Activated CD4-positive, alpha-beta T cell treated with anti-CD3 and anti-CD28 coated beads, Interleukin-2, amount 50 U/mL, for 24 hours (primary cell): ENCODE measurements at places on chromosomes 1 and 21.

DNA sequence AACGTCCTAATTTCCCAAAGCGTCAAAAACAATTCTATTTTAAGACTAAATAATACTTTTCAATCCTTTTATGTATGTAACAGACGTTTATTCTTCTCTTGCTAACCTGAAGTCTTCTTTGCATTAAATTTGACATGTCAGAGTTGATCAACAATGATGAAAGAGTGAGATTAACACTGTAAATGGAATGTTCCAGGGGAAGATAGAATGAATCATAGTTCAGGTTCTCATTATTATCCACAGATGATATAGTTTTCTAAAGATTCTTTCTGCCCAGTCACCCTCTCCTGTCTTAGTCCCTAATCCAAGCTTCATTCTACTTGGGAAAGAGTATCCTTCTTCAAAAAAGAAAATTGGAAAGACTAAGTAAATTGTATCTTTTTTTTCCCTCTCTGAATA is 38.9 kb downstream of the SDCCAG8 start:
- no peak for DNase-seq

- DNase-seq, result no peak
These were observed 3.2 kb upstream of the NPL start for GRCh38 chr1:182786223-182786994.

- no peak for DNase-seq
These were observed 17.8 kb upstream of the SSX2IP start for GRCh38 chr1:84708031-84708430.

- no peak for DNase-seq
These were observed 74.1 kb downstream of the GADD45A start for GRCh38 chr1:67759066-67759465.

DNA sequence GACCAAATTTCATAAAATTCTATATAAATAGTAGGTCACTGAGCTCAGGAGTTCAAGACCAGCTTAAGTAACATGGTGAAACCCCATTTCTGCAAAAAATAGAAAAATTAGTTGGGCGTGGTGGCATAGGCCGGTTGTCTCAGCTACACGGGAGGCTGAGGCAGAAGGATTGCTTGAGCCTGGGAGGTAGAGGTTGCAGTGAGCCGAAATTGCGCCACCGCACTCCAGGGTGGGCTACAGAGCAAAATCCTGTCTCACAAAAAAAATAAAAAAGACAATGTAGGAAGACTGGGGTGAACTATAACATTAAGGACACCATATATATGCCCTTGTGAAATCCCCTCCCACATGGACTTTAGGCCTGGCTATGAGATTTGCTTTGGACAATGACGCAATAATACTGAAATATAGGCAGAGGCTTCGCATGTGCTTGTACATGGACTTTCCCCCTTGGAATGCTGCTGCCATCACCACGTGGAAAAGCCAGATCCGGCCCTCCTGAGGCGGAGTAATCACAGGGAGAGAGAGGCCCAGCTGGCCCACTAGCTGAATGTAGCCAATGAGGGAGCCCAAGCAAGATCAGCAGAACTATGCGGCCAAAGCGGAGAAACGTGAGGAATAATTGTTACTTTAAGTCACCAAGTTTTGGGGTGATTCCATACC is 13.1 kb upstream of the USP1 start:
- no peak for DNase-seq

- DNase-seq, result no peak
These were observed 10.6 kb downstream of the RGSL1 start for GRCh38 chr1:182460550-182460951.

DNA sequence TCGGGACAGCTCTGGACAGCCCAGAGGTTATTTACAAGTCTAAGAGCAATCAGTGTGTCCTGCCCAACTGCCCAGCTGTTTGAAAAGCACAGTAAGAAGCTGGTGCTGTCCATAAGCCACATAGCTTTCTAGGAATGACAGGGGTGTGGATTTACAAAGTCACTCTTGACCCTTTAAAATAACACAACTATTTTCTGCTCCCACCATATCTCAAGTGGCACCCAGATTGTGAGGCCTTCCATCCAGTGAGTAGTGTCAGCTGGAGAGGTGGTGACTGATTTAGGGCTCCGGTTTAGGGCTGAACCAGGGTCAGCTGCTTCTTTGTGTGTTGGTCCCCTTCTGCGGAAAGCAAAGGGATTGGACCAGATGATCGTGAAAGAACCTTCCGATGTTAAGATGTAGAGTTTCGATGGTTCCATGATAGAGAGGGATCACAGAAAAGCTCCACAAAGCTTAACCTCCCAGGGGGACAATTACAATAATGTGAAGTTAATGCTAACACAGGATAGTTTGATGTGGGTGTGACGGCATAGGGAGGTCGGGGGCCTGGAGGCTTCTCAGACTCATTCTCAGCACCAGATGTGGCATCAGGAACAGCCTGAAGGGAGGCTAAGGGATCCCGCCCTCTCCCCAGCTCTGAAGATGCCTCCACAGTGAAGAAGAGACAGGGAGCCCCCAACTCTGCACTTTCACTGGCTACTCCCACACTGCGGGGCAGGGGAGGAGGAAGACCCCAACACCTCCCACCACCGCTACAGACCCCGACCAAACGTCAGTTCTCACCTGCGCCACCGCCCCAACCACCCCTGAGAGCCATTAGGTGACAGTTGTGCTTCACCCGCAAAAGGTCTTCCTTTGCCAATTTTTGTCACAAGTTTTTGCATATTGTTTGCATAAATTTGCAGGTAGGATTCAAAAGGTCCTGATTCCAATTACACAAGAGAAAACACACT is 40.6 kb downstream of the LRRC3 start:
- no peak for DNase-seq

DNA sequence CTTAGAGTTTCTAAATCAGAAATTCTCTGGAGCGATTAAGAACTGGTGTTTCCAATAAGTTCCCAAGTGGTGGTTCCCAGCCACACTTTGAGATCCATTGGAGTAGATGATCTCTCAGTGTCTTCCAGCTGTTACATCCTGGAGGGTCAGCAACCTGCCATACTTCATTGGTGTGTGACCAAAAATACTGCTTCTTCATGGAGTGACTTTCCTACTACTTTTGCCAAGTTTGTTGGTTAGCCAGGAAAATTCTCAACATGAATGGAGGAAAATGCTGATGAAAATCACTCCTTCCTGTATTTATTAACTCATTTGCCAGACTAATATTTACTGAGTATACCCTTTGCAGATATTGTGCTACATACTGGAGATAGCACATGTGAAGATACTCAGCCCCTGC is 186.1 kb downstream of the FGGY start:
- DNase-seq, result no peak

GRCh38 chr1:93007941-93008577 is 46.8 kb upstream of the DIPK1A start:
- no peak for DNase-seq

DNA sequence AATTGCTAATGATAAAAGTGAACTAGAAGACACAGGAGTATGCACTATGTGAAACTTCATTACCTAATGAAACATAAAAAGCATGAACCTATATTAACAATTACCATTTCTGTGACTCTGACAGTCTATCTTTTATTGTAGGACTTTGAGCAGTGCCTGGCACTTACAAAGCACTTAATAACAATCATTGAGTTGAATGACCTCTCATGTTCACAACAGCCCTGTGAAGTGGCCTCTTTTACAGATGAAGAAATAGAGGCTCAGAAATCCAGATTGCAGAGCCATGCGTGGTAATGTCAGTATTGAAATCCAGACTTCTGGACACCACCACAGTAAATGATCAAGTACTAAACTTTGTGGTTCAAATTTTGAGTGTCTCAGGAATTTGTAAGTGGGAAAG is 326.4 kb downstream of the NTNG1 start:
- DNase-seq, result no peak
